ENCODE measurements at places on chromosomes 6 and 20.

DNA sequence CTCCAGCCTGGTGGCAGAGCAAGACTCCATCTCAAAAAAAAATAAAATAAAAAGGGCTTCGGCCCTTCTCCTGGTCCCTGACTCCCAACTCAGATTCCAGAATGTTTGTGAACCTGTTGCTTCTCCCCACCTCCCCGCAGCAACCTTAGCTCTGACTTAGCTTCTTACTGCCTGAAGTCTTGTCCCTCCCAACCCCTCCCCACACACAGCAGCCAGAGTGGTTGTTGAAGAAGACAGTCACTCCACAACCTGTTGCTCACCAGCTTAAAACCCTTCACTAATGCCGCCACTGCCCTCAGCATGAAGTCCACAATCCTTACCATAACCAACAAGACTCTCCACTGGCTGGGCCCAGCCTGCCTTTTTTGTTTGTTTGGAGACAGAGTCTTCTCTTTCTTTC, 6.5 kb upstream of the PTPRT start:
- no peak for DNase-seq

- DNase-seq = no peak
Observed at GRCh38 chr20:22844959-22845358, 190.2 kb upstream of the SSTR4 start.

DNA sequence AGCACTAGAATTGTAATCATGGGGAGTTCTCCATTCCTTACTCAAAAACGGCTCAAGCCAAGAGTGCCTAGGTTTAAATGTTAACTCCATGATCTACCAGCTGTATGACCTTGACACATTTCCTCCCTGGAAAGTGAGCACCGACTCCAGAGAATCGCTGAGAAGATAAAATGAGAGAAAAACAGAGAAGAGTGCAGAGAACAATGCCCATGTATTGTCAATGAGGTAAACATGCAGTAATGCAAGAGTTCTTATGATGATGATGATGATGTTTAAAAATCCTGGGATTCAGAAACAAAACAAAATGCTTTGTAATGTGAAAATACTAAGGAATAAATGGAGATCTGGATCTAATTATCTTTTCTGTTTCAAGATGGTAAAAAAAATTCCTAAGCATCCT, 64.8 kb upstream of the BEND6 start:
- DNase-seq = no peak

DNA sequence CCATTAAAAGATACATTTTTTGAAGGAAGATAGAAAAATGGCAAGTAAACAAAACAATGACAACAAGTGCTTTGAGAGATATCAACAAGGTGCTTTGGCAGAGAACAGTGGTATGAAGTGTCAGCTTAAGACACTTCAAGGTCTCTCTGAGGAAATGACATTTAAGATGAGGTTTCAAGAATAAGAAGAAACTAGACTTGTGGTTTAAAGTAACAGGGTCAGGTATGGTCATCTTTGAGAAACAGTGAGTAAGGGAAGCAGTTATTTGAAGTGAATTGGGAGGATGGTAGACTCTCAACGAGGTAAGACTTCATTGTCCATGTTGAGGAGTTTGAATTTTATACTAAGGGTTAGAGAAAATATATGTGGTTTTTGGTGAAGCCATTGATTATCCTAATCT, 77.8 kb downstream of the SYCP2L start:
- DNase-seq = no peak

DNA sequence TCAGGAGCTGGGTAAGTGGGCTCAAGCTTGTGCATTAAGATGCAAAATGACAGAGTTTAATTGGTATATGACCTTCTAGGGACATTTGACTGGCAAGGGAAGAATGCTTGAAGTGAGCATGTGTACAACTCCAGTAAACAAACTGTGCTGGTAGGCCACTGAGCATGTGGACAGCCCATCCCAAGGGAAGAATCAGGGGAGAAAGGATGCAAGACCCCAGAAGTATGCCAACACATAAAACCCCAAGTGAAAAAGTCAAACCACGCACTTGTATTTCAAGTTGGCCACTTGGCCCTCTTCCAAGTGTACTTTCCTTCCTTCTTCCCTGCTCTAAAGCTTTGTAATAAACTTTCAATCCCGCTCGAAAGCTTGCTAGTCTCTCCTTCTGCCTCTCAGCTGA, 10.4 kb upstream of the THBD start:
- no peak for DNase-seq

GRCh38 chr6:85114581-85114935, 335.3 kb upstream of the NT5E start:
- no peak for DNase-seq

DNA sequence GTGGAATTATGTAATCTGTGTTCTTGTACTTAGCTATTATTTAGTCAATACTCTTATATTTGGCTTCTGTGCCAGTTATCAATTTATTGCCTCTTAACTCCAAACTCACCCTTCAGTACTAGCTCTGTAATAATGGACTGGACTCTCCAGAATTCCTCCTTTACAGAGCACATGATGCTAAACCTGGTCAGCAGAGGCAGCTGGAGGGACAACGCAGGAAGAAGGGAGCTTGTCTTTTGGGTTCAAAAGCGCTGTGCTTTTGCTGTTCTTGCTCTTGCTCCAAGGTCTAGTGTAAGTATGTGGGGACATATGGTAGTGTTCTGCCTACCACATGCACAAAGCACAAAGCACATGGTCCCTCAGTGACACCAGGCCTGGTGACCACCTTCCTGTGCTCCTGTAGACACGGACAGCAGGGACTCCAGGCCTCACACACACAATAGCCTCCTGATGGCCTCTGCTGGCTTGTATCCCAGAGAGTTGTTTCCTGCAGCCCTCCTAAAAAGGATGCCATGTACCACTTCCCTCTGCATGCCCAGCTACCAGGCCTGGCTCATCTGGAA, 46.1 kb downstream of the CHD6 start:
- DNase-seq = no peak

DNA sequence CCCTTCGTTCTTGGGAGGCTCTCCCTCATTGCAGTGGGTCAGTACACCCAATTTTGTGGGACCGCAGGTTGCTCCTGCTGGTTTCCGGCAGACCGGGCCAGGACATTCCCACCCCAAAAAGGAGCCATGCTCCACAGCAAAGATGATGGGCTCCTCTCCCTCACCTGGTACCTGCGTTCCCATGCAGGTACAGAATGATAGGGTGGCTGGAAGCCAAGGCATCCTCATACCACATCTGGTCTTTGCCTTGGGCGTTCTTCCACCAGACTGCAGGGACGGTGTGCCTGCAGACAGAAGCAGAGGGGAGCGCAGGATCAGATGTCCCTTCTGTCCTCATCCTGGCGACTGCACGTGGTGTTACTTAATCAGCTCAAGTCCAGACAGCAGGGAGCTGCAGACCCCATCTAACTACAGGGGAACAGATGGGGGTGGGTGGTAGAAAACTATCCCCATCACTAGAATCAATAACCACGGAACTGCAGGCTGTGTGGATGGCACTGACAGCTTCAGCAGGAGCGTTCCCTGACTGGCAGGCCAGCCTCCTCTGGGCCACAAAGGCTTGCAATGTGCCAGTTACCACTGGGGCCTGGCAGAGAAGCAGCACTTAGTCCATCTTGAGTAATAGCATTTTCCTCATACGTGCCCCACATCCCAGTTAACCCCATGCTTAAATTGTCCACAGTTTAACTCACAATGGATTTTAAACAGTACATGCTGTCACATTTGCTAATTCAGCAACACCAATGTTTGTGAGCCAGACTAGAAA, 70.4 kb downstream of the ABHD12 start:
- DNase-seq = no peak

- no peak for DNase-seq
Observed at GRCh38 chr20:64006490-64006889, 25.6 kb downstream of the PRPF6 start.

DNA sequence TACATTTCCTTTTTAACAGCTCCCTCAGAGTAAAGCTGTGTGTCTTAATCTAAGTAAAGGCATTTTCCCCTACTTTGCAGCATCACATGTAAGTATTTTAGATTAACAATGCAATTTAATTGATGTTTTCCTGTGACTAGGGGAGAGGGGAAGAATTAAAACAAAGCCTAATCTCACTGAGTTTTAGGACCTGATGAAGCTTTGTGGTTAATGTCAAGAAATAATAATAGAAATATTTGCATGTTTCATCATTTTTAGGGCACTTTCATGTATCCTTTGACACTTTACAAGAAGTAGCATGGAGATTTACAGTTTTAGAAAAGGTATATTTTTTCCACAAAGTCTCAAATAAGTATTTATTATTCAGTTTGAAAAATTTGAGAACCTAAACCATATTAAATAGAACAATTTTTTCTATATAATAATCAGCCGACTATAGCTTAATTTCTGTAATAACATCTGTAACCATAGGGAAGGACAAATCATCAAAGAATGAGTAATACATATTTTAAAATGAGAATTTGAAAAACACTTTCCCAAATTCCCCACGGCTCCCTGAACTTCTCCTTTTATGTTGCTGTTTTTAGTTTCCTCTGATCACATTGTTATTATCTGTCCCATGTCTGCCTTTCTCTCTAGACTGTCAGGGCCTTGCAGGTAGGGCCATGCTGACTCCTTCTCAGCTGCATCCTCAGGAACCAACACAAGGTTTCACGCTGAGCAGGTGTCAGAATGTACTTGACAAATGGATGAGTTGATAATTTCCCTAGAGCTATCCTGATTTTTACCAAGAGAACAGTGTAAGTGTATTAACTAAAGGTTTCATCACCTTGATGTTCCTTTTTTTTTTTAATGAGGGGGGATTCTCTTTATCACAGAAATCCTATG, 338.1 kb downstream of the SYNE1 start:
- no peak for DNase-seq

DNA sequence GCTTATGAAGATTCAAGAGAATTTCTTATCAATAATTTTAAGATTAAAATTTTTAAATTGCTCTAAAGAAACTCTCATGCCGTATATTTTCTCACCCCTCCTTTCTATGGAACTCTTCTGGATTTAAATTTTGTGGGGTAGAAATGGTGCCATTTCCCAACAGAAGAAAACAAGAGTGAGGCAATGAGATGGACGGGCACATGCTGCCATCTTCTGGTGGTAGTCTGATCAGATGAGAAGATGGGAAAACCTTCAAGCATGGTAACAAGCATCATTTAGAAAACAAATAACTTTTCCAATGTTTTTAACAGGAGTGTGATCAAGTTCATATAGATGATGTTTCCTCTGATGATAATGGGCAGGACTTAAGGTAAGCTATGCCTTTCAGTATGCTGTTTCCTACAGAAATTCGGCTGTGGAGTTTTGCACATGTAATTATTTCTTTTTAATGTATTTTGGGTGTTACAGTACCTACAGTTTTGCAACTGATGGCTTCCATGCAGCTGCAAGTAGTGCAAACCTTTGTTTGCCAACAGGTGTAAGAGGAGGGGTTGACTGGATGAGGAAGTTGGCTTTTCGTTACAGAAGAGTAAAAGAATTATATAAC, 271.4 kb downstream of the EYA4 start:
- DNase-seq = peak; percentile 21

DNA sequence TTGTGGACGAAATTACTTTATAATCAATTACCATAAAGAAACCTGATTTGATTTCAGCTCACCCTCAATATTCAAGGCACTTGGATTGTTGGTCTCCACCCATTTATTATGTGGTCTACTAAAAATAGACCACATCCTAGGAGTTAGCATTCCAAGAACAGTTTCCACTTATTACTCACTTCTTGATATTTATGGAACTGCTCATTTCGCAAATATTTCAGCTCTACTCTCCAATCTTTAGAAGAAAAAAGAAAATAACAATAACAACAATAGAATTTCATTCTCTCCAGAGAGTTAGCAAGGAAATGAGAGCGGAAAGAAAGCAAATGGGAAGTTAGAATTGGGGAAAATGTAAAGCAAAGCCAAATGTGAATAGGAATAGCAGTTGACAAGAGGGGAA, 26.2 kb upstream of the HDAC2 start:
- DNase-seq = no peak

- DNase-seq = no peak
Observed at GRCh38 chr20:48705240-48706115, 122.3 kb downstream of the PREX1 start.

DNA sequence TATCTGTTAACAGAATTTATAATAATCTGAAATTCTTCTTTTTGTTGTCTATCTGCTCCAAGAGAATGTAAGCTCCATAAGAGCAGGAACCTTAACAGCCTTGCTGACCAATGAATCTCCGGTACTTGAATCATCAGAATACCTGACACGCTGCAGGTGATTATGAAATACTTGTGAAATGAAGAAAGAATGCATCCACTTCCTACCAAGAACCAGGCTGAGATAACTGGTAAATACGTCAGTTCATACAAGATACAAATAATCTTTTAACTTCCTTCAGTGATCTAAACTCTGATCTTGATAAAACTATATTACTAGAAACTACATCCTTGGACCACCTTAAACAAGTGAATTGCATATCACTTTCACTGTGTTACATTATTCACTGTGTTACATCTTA, 116.2 kb downstream of the MAP3K5 start:
- no peak for DNase-seq

- no peak for DNase-seq
Observed at GRCh38 chr20:13102694-13103093, 93.9 kb downstream of the SPTLC3 start.

DNA sequence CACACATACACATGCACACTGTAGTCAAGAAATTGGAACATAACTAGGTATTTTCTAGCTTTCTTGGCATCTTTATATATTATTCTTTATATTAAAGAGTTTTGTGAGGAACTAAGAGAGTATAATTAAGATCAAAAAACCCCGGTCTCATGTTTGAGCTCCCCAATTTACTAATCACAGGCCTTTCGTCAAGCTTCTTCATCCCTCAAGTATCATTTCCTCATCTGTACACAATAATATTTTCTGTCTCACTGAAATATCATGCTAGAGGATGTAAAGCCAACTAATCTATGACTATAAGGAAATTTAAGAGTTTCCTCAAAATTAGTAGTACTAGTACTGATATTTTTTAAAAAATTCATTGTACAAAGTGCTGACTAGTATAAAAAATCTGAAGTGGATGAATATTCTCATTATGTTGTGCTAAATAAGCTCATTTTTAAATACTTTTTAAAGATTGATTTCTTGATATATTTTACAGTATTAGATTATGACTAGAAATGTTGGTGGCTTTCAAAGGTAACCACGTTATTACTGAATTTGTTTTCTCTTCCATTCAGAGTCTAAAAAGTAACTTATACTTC, 28.0 kb downstream of the PEX3 start:
- DNase-seq = no peak

DNA sequence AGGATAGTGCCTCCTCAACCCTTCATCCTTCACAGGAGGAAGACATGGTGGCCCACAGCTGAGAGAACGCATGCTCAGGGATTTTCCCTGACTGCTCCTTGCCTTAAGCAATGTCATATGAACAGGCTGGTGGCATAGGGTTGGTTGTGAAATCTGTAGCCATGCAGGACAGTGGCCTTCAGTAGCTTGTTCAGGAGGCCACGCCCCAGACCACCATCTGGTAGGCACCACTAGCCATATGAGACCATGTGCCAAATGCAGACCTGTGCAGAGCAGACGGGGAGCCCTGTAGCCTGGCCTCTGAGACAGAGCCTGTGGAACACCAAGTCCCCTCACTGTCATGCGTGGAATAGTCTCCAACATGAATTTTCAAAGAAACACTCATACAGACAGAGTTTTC, 76.5 kb downstream of the ADTRP start:
- DNase-seq = no peak

- no peak for DNase-seq
Observed at GRCh38 chr20:8005033-8005432, 14.5 kb downstream of the TMX4 start.
